Stimulated activated naive CD4-positive, alpha-beta T cell (primary cell): ENCODE measurements at places on chromosomes 1 and 21.

DNA sequence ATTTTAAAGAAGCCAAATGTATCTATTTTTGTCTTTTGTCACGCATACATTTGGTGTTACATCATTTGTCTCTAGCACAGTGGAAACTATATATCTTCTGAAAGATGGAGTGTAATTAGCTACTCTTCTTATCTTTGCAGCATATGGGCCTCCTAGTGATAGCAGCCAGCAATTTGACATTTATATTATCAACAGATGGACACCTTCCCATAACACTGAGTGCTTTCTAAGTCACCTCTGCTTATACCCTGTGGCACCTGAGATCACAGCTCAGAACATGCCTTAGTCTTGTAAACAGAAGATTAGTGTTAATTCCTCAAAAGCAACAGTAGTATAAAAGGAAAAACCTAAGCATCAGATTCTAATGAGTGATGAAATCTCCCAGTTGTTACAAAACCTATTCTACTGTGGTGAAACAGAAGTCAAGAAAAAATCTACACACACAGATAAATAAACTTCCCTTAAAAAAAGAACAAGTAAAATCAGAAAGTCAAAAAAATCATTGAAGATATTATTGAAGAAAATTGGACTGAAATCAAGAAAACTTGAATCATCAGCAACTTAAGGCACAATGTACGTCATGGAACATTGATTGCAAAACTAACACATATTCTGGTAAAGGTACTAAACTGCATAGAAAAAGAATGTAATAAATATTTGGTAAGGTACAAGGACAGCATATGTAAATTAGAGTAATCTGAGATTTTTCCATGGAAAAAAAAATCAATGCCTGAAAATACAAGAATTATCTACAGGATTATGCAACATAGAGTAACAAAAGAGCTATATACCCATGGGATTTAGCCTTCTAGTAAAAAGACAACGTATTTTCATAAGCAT, 61.7 kb downstream of the KCNT2 start:
- no peak for DNase-seq

DNA sequence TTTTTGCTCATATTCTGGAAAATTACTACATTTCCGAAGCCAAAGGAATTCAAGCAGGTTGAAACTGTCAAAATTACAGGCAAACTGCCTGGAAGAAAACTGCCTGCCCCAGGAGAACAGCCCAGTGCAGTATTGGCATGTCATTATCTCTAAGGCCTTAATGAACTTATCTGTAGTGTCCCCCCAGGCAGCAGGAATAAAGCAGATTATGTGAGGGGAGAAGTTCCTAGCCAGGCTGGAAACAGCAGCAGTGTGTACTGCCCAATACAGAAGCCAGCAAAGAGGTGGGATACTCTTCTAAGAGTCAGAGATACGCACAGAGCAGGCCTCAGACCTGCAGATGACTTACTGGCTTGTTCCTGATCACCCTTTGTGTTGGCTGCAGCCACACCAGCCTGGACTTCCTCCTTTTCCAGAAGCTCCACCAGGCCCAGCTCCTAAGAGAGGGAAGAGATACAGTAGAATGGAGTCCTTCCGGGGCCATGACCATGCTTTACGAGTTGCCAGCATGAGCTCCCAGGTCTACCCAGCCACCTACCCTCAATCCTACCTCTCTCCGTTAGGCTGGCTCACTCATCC, 11.7 kb downstream of the IQGAP3 start:
- no peak for DNase-seq

DNA sequence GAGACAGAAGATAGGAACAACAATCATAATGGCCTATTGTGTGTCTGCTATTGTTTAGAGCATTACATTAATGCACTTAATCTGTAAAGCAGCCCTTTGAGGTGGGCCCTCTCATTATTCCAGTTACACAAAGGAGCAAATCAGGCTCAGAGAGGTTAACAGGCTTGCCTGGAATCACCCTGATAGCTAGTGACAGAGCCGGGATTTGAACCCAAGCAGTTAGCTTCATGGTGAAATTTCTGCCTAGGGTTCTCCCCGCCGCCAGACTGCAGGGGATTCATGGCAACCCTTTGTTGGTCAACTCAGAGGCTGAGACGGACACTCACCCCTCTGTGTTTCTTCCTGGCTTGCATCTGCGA, 7.1 kb downstream of the HEYL start:
- no peak for DNase-seq

DNA sequence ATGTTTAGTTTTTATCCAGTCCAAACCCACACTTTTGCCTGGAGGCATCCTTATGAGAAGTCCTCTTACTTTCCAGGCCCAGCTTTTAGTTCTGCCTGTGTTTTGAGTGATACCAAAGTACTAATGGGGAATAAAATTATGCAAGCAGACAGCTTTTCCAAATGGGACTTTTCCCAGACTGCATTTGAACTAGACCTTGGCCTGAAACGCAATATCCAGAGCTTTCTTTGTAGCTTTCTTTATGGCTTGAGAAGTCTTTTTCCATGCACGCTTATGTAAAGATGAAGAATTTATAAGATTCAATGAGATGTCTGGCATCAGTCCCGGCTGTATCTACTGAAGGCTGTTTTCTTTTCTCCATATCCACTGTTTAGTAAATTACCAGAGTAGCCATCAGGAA, 236.6 kb upstream of the RAB4A start:
- DNase-seq = no peak

- no peak for DNase-seq
These were observed 15.7 kb downstream of the IFI6 start for GRCh38 chr1:27656157-27656893.

GRCh38 chr1:169697755-169698154, 13.7 kb downstream of the SELL start:
- DNase-seq = no peak

GRCh38 chr1:46486432-46487015, 3.1 kb upstream of the DMBX1 start:
- no peak for DNase-seq

GRCh38 chr21:38809198-38809878, 3.6 kb downstream of the ETS2 start:
- no peak for DNase-seq

DNA sequence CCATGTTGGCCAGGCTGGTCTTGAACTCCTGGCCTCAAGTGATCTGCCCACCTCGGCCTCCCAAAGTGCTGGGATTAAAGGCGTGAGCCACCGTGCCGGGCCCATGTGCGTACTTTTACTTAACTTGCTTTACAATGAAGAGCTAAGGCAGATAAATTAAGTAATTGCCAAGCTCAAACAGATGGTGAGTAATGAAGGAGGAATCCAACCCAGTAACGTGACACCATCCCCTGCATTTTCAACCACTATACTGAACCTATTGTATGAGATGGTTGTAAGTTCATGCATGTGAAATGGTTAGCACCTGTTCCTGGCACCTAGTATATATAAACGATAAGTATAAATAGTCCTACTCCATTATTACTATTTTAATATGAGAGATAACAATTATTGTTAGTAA, 588.0 kb upstream of the BEND5 start:
- DNase-seq = no peak

GRCh38 chr1:5298376-5298775, 644.0 kb downstream of the AJAP1 start:
- no peak for DNase-seq

DNA sequence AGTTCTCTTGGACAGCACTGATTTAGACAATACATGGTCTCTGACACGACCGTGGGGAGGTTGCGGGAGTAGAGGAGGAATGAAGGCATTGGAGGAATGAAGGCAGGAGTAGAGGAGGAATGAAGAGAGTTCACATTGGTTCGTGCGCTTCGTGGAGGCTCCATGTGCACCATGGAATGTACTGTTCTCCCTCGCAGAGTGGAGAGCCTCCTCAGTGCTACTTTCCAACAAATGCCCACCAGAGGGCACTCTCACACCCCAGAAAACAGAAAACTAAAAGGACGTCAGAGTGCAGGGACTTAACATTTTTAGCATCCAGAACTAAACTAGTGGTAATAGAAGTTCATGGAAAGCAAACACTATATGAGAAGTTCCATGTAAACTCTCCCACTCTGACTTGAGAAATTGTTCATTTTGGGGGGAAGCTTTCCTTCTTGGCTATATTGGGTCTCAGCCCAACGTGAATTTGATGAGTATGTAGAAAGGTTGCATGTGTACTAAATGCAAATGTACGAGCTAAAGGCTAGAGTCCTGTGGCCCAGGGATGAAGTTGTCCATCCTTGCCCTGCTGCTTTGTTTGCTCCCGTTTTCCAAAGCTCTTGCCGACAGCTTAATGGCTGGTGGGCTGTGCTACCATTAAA, 211.6 kb downstream of the LMX1A start:
- no peak for DNase-seq

- no peak for DNase-seq
These were observed 44.9 kb upstream of the ABCA4 start for GRCh38 chr1:94165843-94166242.

- no peak for DNase-seq
These were observed 130.3 kb downstream of the CASZ1 start for GRCh38 chr1:10665930-10666850.

- DNase-seq = no peak
These were observed 300.4 kb upstream of the RUNX1 start for GRCh38 chr21:35349376-35350080.
